ENCODE measurements at places on chromosomes 5 and 9. TPM values are rescaled to one million over a fixed set of nuclear protein-coding genes. Genes with fewer than 3 reads are reported as not detected.

SHISAL2B gene
- total RNA-seq, result not detected

CTNND2 gene
- not detected for total RNA-seq

SLC45A2 gene
- total RNA-seq, result under 0.01 TPM

RAB3C gene
- not detected for total RNA-seq

RORB gene
- total RNA-seq, result 2.1 TPM

STPG3 gene
- not detected for total RNA-seq

LAMC3 gene
- total RNA-seq, result under 0.01 TPM

CBY3 gene
- not detected for total RNA-seq

LCN1 gene
- not detected for total RNA-seq

SLC6A19 gene
- not detected for total RNA-seq

ADRB2 gene
- 4.5 TPM for total RNA-seq

OBP2B gene
- not detected for total RNA-seq

IRX1 gene
- total RNA-seq, result not detected

PCDHGA8 gene
- total RNA-seq, result 2.6 TPM

PAEP gene
- not detected for total RNA-seq

SURF1 gene
- total RNA-seq, result 27.9 TPM

CDKN2A gene
- total RNA-seq, result 10.8 TPM

TRIM14 gene
- total RNA-seq, result 8.6 TPM

AJM1 gene
- 1.8 TPM for total RNA-seq

PLPP7 gene
- 8.2 TPM for total RNA-seq

SLIT3 gene
- 8.0 TPM for total RNA-seq

FGD3 gene
- total RNA-seq, result not detected

PDE6A gene
- total RNA-seq, result under 0.01 TPM

TEX10 gene
- 30.3 TPM for total RNA-seq

NIM1K gene
- total RNA-seq, result 7.7 TPM

DND1 gene
- under 0.01 TPM for total RNA-seq

C9orf78 gene
- total RNA-seq, result 39.8 TPM

LCN10 gene
- not detected for total RNA-seq

INSL4 gene
- not detected for total RNA-seq

TMEFF1 gene
- total RNA-seq, result 2.5 TPM

IFNK gene
- not detected for total RNA-seq

KIF4B gene
- under 0.01 TPM for total RNA-seq

Measured in fibroblast of lung (primary cell).